ENCODE measurements at places on chromosomes 16 and 17.

DNA sequence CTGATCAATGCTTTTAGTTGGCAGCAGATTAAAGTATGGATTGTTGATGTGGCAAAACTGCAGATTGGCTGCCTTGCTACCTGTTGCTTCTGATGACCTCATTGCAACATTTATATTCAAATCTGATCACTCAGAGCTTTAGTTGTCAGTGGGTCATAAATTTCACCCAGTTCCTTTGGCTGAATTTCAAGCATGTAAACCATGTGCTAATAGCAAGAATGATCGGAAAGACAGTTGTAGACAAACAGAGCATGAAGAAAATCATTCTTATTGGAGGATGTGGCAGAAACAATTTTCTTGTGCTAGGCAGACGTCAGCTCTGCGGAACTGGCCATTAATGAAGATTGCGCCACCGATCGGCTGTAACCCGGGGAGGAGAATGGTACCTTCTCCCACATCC, 346.6 kb upstream of the EEF2KMT start:
- DNase-seq, result no peak
- H3K27me3 ChIP-seq, result no peaks in the 10 kb centered on the region
- H3K27ac ChIP-seq, result no peak overlapping the region
- no peaks in the 10 kb centered on the region for H3K4me1 ChIP-seq
- H3K36me3 ChIP-seq, result no peaks in the 10 kb centered on the region

GRCh38 chr16:72120026-72120425, 26.4 kb downstream of the DHX38 start:
- DNase-seq, result no peak
- no peaks in the 10 kb centered on the region for H3K36me3 ChIP-seq
- H3K27ac ChIP-seq, result no peak overlapping the region
- no peak overlapping the region for H3K4me3 ChIP-seq

DNA sequence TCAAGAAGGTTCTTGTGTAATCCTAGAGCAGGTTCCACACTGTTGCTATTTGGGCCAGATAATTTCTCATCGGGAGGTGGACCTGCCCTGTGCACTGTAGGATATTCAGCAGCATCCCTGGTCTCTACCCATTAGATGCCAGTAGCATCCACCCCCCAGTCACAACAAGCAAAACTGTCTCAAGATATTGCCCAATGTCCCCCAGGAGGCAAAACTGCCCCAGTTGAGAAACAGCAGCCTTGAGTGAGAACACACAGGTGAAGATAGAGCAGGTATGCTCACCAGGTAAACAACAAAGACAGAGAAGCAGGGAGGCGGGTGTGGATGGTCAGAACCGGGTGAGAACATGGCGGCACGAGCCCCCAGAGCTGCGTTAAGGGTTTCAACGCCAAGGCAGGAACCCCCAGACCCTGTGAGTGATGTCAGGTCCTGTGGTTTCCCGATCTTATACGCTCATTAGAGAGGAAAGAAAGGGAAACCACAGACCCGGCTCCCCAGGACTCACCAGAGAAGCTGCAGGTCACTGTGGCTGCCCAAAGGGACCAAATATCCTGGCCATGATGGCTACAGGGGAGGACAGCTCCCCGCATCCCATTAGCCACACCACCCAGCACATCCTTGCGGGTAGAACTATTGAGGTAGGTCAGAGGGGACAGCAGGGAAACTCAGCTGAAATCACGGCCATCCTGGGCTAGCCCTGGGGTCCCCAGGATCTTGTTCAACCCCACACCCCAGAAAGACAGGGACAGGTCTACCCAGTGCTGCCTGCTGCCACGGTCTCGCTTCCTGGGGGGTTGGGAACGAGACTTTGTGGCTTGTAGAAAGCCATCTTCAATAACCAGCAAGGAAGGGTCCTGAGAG, 21.2 kb downstream of the CDC42EP4 start:
- H3K27ac ChIP-seq, result peak overlapping the region; percentile 72
- no peak for DNase-seq
- peaks cover 23% of the 10 kb centered on the region for H3K4me1 ChIP-seq
- H3K4me3 ChIP-seq, result no peak overlapping the region

DNA sequence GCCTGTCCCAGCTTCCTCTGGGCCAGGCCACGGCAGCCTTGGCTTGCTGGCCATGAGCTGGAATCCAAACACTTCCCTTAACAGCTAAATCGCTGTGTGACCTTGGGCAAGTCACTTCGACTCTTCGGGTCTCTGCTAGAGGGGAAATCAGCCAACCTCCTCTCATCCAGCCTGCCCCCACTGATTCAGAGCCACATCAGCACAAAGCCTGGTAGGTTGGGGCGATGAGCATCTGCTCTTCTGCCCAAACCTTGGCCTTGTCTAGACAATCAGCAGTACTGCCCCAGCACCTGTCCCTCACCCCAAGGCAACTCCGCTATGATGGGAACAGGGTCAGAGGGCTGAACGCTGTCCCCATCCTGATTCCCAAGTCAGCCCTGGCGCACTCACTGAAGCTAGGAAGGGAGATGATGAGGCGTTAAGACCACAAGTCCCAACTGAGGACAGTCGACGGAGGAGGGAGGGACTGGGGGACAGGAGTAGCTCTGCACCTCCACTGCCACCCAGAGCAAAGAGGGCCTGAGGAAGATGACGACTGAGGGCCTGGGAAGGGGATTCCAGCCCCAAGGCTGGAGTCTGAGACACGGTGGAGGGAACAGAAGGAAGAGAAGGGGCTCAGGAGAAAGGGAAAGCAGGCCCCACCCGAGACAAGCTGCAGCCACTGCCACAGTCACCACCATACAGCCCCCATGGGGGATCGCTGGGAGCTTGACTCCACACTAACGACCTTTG, 1.3 kb downstream of the CLUH start:
- no peaks in the 10 kb centered on the region for H3K27me3 ChIP-seq
- H3K27ac ChIP-seq, result peak overlapping the region; percentile 86
- peaks cover 59% of the 10 kb centered on the region for H3K4me1 ChIP-seq

DNA sequence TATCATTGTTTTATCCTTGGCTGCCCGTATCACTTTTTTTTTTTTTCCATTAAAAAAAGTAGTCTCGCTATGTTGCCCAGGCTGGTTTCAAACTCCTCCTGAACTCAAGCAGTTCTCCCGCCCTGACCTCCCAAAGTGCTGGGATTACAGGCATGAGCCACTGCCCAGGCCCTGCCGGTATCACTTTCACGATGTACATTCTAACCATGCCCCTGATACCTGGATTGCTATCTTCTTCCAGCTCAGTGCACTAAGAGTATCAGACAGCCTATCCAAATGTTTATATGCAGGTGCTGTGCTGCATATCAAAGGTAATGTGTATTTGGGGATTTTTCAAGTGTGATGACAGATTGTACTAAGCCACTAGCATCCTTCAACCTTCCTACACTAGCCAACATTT, 14.2 kb downstream of the MOSMO start:
- DNase-seq, result no peak
- H3K4me1 ChIP-seq, result peaks cover 9% of the 10 kb centered on the region
- H3K27ac ChIP-seq, result no peak overlapping the region
- H3K36me3 ChIP-seq, result no peaks in the 10 kb centered on the region

- H3K4me1 ChIP-seq, result peaks cover 26% of the 10 kb centered on the region
- DNase-seq, result peak; percentile 91
- H3K36me3 ChIP-seq, result peaks cover 42% of the 10 kb centered on the region
- H3K27me3 ChIP-seq, result no peaks in the 10 kb centered on the region
These were observed 528 bp downstream of the PER1 start for GRCh38 chr17:8151641-8152111.

GRCh38 chr16:80158766-80159165, 382.0 kb upstream of the DYNLRB2 start:
- no peaks in the 10 kb centered on the region for H3K36me3 ChIP-seq
- H3K4me3 ChIP-seq, result no peak overlapping the region
- no peak overlapping the region for H3K27ac ChIP-seq
- H3K27me3 ChIP-seq, result no peaks in the 10 kb centered on the region
- no peak for DNase-seq

DNA sequence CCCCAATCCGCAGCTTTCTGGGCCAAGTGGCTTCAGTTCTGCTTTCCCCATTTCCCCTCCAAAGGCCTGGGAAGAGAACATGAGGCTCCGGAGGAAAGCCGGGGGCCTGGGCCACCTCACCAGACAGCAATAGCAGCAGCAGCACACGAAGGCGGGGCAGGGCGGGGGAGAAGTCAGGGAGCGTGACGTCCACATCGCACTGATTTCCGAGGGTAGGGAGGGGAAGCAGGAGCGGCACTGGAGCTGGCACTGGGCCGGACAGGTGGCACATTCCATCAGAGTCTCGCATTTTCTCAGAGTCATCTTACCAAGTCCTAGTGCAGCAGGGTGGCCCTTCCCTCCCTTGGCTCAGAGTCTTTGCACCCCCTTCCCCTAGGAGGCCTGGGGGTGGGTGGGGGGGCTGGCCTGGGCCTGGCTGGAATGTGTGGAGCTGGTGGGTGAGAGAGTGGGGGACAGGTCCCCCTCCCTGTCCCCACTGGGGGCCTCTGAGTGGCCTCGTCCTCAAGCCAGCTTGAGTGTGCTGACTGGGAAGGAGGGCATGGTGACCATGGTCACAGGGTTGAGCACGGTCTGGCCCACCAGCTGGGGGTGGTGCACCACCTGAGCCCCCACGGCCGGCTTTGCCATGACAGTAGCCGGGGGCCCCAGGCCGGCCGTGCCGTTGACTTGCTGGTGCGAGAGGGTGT, 14.3 kb downstream of the MNT start:
- no peak overlapping the region for H3K27ac ChIP-seq
- no peaks in the 10 kb centered on the region for H3K27me3 ChIP-seq
- no peak overlapping the region for H3K4me3 ChIP-seq
- peak; percentile 36 for DNase-seq

- H3K4me3 ChIP-seq, result peak overlapping the region; percentile 68
- H3K27ac ChIP-seq, result peak overlapping the region; percentile 99
- H3K36me3 ChIP-seq, result no peaks in the 10 kb centered on the region
- H3K4me1 ChIP-seq, result peaks cover 33% of the 10 kb centered on the region
- DNase-seq, result peak; percentile 89
- no peaks in the 10 kb centered on the region for H3K27me3 ChIP-seq
These were observed 10.6 kb upstream of the AURKB start for GRCh38 chr17:8220783-8221662.

DNA sequence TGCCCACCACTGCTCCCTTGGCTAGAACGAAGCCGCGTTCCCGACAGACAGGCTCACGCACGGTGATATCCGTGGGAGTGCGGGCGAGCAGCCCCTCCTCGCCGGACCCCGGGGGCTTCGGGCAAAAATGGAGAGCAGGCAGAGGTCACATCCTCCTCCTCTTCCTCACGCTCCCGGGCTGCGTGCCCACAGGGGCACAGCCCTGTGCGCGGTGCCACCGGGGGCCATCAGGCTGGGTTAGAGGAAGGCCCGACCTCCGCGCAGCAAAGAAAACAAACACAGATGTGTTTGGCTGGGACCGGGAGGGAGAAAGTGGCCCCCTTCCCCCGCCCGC, 519 bp upstream of the NTN1 start:
- no peak for DNase-seq
- peaks cover 100% of the 10 kb centered on the region for H3K27me3 ChIP-seq
- H3K4me1 ChIP-seq, result peaks cover 35% of the 10 kb centered on the region
- no peaks in the 10 kb centered on the region for H3K36me3 ChIP-seq
- no peak overlapping the region for H3K27ac ChIP-seq

GRCh38 chr17:50219342-50219741, 17.9 kb upstream of the COL1A1 start:
- peaks cover 42% of the 10 kb centered on the region for H3K4me1 ChIP-seq
- no peaks in the 10 kb centered on the region for H3K36me3 ChIP-seq
- DNase-seq, result no peak
- peak overlapping the region; percentile 84 for H3K27ac ChIP-seq
- no peaks in the 10 kb centered on the region for H3K27me3 ChIP-seq
- no peak overlapping the region for H3K4me3 ChIP-seq

DNA sequence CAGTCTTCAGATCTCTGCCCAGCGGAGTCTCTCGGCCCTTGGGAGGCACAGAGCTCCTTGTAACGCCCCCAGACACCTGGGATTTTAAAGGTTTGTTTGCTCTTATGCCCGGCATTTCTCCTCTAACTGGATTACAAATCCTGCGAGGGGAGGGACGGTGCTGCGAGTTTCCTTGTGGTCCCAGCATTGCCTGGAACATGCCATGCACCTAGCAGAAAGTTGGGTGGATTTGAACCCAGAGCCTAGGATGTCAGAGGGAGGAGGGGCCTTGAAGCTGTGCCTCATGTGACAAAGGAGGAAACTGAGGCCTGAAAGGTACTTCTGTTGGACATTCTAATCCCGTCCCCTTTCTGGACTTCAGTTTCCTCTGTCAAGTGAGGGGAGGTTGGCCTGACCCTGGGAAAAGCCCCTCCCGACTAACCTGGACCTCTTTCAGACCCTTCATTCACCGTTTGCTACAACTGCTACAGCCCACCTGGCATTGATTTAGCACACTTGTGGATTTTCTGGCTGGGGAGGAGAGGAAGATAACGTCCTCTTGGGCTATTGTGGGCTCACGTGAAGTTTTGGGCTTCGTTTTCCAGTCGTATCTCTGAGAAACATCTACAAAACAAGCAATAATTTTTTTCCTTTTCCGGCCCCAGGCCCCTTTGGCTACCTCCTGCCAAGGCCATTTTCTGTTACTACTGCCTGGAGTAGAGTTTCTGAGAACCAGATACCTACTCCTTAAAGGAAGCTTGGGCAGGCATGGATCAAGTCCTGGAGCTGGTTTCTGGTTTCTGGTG, 30.9 kb downstream of the MRC2 start:
- no peak overlapping the region for H3K27ac ChIP-seq
- DNase-seq, result no peak
- no peaks in the 10 kb centered on the region for H3K36me3 ChIP-seq
- H3K4me1 ChIP-seq, result peaks cover 12% of the 10 kb centered on the region
